Frontal cortex (tissue), 4 donors: ENCODE measurements at places on chromosomes 6 and 20. TPM values are rescaled to one million over a fixed set of nuclear protein-coding genes. Genes with fewer than 3 reads are reported as not detected.

Gene ARFGAP1
- 25.3 TPM for total RNA-seq

Gene ZFP57
- total RNA-seq = not detected

Gene DLK2
- 8.6 TPM for total RNA-seq

Gene IDH3B
- total RNA-seq = 76.2 TPM

Gene HTR1E
- total RNA-seq = under 0.01 TPM

Gene NHSL1
- 71.3 TPM for total RNA-seq

Gene LHFPL5
- total RNA-seq = 0.82 TPM
